ENCODE measurements at places on chromosomes 1 and 21.
A peak's percentile ranks its signal among the peaks of the same experiment; 100 is the strongest.

- no peak for DNase-seq
These were observed 61.0 kb upstream of the ATP1A1 start for GRCh38 chr1:116311756-116312680.

DNA sequence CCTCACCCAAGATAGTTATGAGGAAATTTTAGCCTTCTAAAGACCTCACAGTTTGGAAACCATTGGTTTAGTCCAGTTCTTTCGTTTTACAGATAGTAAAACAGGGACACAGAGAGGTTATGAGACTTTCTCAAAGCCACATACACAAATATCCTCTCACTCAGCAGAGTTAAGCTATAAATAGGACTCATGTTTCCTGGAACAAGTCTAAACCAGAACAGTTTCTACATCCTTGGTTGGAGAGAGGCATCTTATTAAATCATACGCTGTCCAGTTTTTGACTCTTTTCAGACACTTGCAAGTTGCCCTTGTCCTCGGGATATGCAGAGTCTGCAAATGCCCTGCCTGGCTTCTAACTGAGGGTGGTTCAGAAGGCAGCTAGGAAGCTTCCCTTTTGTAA, 462.1 kb upstream of the DEPDC1 start:
- DNase-seq = no peak

DNA sequence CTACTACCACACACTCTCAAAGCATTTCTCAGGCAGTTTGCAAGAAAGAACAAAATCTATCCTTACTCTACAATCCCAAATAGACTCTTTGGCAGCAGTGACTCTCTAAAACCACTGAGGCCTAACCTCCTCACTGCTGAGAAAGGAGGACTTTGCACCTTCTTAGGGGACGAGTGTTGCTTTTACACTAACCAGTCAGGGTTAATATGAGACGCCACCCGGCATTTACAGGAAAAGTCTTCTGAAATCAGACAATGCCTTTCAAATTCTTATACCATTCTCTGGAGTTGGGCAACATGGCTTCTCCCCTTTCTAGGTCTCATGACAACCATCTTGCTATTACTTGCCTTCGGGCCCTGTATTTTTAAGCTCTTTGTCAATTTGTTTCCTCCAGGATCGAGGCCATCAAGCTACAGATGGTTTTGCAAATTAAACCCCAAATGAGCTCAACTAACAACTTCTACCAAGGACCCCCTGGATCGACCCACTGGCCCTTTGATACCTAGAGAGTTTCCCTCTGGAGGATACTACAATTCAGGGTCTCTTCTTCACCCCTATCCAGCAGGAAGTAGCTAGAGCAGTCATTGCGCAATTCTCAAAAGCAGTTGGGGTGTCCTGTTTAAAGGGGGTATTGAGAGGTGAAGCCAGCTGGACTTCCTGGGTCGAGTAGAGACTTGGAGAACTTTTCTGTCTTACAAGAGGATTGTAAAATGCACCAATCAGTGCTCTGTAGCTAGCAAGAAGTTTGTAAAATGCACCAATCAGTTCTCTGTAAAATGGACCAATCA, 2.0 kb upstream of the FMO4 start:
- DNase-seq = no peak

- DNase-seq = no peak
These were observed 1730.2 kb downstream of the MRPL39 start for GRCh38 chr21:23876925-23877558.

DNA sequence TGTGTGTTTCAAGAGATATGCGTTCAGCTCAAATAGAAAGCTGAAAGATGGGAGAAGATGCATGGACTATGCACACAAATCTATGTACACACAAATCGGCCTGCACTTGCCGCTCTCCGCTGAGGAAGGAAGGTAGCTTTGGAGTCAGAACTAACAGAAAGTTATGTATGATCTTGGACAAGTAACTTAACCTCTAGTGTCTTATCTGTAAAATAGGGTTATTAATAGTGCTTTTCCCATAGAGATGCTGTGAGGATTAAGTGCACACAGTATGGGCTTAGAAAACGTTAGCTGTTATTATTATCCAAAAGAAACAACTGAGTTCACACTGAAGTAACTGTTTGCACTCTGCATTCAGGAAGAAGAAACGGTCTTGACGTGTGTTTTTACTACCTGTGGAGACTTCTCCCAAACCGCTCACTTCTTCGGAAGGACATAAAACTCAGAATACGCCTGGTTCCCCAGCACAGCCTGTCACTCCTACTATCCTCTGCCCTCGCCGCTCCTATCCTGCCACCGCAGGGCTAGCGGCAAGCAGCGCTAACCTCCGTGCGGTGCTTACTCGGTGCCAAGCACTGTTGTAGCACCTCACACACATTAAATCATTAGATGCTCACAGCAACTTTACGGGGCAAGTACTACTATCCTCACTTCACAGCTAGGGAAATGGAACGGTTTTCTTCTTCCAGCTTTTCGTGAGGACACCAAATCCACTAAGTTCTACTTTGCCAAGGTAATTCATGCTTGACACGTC, 1.3 kb downstream of the TGFBR3 start:
- DNase-seq = no peak

DNA sequence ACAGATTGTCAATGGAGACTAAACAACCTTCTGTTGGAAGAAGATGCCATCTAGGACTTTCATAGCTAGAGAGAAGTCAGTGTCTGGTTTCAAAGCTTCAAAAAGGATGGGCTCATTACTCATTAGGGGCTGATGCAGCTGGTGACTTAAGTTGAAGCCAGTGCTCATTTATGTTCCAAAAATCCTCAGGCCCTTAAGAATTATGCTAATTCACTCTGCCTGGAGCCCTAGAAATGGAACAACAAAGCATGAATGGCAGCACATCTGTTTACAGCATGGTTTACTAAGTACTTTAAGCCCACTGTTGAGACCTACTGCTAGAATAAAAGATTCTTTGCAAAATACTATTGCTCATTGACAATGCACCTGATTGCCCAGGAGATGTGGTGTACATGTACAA, 63.7 kb downstream of the TTC3 start:
- DNase-seq = no peak

DNA sequence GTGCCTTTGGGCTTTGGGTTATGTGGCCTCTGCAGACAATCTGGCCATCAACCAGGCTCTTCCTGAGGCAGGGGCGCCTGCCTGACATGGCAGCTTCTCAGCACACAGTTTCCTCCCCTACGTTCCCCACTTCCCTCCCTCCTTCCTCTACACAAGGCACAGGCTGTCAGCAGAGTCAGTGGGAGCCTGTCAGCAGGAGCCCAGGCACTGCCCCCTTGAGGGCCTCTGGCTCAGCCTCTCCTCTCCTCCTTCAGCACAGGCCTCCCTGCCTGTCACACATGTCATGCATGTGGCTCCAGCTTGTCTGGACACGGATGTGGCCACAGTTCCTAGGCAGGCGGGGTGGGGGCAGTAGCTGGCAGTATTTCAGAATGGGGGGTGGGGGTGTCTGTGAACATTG, 52.2 kb upstream of the ARTN start:
- DNase-seq = no peak

DNA sequence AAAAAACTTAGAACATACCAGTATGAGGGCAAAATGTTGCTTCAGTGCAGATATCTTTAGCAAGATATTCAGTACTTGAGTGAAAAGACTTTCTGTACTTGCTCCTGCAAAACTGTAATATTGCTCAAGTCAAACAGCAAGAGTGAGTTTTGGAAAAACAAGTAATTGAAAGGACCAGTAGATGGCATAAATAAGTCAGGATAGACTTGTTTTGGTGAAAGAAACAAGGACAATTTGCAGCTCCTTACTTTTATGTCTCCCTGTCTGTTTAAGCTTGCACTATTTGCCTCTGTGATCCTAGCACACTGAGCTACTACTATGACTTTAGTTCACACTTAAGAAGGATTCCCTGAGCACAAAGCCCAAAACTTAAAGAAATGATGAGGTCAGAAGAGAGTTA, 39.1 kb downstream of the IFI44 start:
- no peak for DNase-seq

- peak; percentile 42 for DNase-seq
These were observed 7.0 kb upstream of the CTSE start for GRCh38 chr1:206030714-206031113.

DNA sequence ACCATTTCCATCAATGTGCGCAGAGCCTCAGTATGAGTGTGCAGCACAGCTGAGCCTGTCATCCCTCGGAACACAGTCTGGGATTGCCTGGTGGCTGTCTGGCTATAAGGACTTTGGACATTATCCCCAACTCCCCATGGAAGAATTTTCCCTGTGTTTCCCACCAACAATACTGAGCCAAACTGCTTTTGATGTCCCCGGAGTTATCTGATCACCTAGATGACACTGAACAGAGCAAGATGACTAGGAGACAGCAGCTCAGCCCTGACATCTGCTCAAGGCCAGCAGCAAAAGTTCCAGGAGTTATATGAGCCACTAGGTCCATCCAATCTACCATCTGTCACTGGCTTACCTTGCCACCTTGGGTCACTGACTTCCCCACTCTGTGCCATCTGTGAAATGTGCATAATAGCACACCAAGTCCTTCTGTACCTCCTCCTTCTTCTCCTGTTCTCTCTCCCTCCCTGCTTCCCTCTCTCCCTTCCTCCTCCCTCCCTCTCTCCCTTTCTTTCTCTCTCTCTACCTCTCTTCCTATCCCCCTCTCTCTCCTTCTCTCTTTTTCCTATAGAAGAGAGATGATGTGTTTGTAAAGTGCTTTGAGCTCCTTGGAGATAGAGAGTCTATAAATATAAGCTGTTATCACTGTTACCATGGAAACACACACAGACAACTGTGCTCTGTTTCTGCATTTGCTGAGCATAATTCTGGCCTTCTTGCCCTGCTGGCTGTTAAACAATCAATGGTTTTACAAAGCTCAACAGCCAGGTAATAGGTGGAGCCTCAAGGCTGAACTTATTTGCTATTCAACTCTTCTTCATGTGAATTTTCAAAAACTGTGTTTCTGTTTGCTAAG, 19.7 kb upstream of the ATP1B1 start:
- no peak for DNase-seq

- no peak for DNase-seq
These were observed 8.9 kb upstream of the PRMT6 start for GRCh38 chr1:107047602-107048001.

- no peak for DNase-seq
These were observed 72.8 kb downstream of the PTPRU start for GRCh38 chr1:29309075-29309474.

DNA sequence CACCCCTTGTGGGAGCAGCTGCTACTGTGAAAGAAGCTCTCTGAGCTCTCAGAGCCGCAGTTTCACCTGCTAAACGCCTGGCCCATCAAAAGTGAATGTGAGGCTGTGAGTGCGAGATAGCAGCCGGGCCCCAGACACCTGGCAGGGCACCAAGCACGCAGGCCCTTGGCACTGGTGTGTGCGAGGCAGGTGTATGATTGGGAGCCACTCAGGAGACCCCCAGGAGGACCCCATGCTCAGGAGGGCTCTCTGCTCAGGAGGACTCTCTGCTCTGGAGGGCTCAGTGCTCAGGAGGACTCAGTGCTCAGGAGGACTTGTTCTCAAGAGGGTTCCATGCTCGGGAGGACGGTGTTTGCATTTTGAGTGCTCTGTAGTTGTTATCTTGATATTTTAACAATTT, 14.3 kb upstream of the ADARB1 start:
- no peak for DNase-seq

DNA sequence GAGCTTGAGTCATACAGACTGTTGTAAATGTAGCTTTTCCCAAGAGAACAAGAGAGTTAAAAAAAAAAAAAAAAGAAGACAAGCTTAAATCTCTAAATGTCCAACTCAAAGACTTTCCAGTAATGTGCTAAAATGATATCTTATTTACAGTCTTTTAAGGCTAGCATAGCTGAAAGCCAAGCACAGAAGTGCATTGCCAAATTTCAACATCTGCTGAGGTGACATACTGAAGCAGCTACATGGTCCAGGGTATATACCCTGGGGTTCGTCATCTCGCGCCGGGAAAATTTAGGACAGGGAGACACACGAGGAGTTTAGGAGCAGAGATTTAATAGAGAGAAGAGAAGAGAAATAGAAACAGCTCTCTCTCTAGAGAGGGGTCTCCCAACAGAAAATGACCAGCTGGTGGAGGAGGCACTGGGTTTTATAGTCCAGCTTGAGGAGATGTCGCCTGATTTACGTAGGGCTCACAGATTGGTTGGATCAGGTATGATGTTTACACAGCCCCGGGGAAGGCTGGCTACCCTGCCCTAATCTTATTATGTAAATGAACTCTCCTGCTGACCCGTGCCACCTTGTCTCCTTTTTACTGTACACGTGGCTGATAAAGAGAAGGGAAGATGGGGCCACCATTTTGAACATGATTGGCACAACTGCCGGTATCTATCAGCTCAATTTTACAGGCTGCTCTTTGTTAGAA, 172.7 kb downstream of the TRIM33 start:
- no peak for DNase-seq

GRCh38 chr1:210003501-210003900, 65.5 kb downstream of the SYT14 start:
- DNase-seq = no peak

GRCh38 chr1:66239834-66240233, 294.1 kb upstream of the SGIP1 start:
- no peak for DNase-seq

DNA sequence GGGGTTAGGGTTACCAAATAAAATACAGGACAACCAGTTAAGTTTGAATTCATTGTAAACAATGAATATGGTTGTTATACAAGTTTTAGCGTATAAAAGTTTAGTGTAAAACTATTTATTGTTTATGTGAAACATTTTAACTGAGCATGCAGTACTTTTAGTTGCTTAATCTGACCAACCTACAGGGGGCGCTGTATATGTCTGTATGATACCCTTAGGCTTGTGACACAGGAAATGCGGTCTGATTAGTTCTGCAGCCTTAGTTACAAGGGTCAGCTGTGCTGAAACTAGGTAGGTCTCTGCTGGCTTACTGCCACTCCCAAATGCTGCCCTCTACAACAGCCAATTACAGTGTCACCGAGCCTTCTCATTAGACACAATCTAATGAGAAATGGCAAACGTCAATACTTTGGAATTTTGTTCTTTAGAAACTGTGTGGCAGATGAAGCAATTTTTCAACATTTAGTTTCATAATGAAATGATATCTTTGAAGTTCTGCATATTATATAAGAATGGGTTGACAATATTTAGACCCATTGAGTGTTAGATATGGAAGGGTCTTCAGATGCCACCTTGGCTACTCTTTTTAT, 56.2 kb downstream of the NTNG1 start:
- no peak for DNase-seq

GRCh38 chr1:6961905-6962477, 176.7 kb downstream of the CAMTA1 start:
- DNase-seq = no peak

DNA sequence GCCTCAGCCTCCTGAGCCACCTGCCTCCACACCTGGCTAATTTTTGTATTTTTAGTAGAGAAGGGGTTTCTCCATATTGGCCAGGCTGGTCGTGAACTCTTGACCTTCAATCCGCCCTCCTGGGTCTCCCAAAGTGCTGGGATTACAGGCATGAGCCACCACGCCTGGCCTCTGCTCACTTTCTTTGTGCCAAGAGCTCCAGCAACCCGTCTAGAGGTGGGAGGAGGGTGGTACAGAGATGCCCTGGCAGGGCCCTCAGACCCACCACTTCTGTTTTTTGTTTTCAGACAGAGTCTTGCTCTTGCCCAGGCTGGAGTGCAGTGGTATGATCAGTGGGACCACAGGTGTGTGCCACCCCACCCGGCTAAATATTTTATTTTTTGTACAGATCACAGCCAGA, 6.9 kb upstream of the SYNC start:
- no peak for DNase-seq
